Stimulated activated CD8-positive, alpha-beta memory T cell treated with anti-CD3 and anti-CD28 coated beads, Interleukin-15, amount 100 ng/mL, for 24 hours (primary cell): ENCODE measurements at places on chromosomes 5 and 9.

- no peak for DNase-seq
Observed at GRCh38 chr5:155767470-155767869, 559.5 kb upstream of the SGCD start.

- DNase-seq: no peak
Observed at GRCh38 chr5:10797261-10797660, 36.2 kb upstream of the DAP start.

- DNase-seq: no peak
Observed at GRCh38 chr5:168227001-168227400, 64.4 kb upstream of the WWC1 start.

DNA sequence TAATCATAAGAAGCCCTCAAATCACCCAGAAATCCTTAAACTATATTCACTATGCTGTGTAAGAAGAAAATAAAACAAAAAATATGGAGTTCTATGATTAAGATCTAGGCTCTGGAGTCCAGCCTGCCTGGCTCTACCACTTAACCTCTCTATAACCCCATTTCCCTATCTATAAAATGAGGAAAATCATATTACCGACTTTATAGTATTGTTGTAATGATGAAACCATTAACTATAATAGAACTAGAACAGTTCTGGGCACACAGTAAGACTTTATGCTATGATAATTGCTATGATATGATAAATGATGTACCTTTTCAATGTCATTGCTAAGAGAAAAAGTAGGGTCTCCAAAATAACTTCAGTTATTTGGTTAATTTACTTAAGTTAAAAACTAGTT is 40.3 kb downstream of the MPDZ start:
- DNase-seq: no peak

- DNase-seq: no peak
Observed at GRCh38 chr5:136192015-136192525, 892 bp downstream of the SMIM32 start.

DNA sequence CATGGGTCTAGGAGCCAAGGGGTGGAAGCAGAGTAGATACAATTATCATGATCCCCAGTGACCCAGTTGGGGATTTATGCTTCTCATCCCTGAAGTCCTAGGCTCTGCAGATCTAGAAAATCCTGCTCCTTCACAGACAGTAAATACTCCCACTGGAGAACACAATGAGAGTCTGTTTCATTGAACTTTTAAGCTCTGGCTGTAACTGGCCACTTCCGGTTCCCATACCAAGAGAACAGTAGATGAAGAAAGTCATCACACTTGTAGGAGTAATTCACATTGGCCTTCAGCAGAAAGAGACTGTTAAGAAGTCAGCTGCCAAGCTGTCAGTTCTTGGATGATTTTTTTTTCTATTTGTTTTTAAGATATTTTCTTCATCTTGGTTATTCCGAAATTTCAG is 597.1 kb downstream of the ACTL7B start:
- DNase-seq: no peak

DNA sequence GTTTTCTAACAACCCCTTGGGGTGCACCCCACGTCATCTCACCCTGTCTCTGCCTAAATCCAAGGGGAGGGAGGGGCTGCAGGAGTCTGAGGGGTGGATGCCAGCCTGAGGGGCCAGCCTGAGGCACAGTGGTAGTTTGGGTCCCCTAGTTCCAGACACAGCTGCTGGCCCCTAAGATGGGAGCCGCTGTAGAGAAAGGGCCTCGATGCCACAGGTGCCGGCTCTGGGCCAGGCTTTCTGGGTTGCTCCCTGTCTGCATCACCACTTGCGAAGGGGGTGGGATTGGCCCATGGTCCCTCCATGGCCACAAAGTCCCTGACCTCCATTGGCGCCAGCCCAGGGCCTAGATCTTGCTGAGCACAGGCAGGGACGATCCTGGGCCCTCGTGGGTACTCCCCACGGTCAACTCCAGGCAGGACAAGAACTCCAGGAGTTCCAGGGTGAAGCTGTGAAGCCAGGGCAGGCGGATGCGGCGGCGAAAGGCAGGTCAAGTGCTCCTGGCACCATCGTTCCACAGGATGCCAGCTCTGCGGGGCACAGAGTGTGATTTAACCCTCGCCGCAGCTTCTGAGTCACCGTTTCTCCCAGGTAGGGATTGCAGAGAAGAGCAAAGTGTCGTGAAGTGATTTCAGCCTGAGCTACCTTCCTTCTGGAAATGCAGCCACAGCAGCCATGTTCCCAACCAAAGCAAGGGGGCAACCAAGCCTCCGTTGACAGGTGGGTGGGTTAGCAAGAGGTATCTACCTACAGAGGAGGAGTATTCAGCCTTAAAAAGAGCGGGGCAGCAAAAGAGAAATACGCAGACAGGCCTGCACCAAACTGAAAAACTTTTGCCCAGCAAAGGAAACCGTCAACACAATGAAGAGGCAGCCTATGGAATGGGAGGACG is 41.6 kb upstream of the EXOC3 start:
- no peak for DNase-seq

DNA sequence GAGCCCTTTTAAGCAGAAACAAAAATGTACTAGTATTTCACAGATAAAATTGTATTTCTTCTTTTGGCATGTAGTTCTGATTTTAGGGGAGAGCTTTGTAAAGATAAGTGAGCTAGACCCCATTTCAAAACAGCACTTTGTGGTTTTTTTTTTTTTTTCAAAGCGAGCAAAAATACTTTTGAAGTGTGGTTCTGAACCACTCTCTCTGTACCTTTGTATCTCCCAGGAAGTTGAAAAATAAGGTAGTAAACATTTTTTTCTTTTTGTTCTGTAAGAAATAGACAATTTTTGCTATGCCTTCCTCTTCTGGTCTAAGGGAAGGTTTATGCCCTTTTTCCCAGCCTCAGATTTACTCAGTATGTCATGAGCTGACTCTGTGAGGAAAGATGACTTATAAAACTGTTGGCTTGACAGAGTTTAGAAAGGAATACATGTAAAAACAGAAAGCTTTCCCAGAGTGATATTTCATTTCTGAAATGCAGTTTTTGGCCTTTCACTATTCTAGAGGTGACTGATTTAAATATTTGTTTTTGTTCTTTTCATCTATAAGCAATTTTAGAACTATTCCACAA is 12.5 kb downstream of the ERCC6L2 start:
- DNase-seq: no peak

- no peak for DNase-seq
Observed at GRCh38 chr9:108889649-108890067, 27.6 kb downstream of the ACTL7A start.

GRCh38 chr9:16213781-16214515 is 656.5 kb downstream of the BNC2 start:
- no peak for DNase-seq

DNA sequence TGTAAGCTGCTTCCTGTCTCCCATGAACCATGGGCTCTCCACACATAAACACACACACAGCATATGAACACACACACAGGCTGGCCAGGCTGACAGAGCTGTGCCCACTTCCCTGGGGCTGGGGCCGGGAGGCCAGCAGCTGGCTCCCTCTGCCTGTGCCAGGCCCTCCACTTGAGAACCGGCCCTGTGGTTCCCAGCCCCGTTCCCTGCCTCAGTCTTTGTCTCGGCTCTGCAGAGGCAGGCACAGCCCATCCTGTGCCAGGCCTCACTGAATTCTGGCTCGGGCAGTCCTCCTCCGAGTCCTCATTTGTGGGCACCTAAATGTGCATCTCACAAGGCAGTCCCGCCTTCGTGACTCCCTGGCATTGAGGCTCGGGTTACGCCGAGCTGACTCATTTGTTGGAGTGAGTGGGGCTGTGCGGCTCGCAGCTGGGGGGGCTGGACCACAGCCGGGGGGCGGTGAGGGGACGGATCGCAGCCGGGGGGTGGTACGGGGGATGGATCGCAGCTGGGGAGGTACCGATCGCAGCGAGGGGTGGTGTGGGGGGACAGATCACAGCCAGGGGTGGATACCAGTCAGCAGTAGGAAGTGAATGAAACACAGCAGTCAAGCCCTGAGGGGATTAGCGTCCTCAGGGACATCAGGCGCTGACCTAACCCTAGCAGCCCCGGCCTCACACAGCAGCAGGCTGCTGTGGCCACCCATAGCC is 72.3 kb downstream of the PSMB7 start:
- DNase-seq: no peak

DNA sequence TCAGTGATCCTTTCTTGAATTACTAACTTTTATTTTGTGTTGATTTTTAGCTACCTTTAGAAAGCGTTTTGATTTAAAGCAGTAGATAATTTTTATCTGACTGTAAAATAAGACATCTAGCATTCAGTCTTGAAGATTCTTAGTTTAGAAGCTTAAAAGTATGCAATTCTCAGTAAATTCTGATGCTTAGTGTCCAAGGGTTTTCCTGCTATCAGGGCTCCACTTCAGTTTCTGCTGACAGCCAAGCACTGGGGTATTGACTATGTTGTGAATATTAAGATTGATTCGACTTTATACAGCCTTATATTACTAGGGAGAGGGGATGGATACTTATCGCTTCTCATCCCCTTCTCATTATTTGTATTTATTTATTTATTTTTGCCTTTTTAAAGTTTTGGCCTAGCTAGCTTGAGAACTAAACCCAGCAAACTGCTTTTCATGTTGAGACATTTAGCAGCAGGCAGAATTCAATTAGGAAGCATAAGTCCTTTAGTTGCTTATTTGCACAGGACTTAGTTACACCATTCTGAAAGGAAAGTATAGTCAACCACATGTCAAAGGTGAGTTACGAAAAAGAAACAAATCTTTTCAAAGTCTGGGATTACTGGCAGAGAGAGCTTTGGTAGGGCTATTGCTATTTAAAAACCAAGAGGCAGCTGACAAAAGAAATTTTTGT is 2.9 kb downstream of the PBX3 start:
- no peak for DNase-seq

- DNase-seq: no peak
Observed at GRCh38 chr9:95511952-95512708, 4.6 kb downstream of the PTCH1 start.

DNA sequence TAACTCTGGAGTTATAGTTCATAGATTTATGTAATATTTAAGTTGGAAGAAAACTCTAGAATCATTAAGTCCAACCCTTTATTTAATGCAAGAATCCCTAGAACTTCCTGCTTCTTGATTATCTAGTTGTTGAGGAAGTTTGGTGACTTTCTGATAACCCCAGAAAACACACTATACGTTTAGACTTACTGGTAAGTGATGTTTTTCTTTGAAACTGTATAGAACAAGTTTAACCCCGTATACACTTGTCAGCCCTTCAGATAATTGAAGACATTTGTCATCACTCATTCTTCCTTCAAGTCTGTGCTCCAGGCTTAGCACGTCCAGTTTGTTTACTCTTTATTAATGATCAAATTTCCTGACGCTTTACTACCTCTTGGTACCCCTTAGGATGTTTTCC is 9.0 kb downstream of the NDUFS4 start:
- no peak for DNase-seq

DNA sequence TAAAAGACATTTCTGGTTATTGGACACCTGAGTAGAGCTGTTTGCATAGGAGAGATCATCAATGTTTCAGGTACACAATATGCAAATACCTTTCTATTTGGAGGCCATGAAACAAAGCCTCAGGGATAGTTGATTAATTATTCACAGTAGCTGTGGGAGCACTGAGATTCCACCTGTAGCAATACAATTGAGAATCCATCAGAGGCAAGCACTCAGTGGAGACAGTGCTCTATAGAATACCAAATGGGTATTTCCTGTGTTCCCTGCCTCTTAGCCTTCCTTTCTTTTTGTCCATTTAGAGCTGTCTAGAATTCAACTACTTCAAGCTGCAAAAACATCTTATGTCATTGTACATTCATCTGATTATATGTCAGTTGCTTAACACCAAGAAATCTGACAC is 1754.0 kb upstream of the ACO1 start:
- DNase-seq: no peak

DNA sequence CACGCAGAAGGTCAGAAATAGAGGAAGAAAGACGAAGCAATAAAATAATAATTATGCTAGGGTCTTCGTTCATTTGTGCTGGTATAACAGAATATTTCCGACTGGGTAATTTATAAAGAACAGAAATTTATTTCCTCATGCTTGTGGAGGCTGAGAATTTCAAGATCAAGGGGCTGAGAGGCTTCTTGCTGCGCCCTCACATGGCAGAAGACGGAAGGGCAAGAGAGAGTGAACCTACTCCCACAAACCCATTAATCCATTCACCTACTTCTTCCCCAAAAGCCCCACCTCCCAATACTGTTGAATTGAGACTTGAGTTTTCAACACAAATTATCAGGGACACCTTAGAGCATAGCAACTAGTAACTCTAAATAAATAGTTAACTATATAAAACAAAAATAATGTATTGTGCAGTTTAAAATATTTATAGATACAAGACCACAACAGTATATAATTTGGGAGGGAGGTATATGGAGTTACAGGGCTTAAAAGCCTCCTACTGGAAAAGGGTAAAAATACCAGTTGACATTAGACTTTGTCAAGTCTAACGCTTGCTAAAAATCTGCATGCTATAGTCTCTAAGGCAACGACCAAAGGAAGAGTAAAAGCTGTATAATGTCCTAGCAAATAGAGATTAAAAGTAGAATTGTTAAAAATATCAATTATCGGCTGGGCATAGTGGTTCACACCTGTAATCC is 40.3 kb upstream of the NAA35 start:
- DNase-seq: no peak

DNA sequence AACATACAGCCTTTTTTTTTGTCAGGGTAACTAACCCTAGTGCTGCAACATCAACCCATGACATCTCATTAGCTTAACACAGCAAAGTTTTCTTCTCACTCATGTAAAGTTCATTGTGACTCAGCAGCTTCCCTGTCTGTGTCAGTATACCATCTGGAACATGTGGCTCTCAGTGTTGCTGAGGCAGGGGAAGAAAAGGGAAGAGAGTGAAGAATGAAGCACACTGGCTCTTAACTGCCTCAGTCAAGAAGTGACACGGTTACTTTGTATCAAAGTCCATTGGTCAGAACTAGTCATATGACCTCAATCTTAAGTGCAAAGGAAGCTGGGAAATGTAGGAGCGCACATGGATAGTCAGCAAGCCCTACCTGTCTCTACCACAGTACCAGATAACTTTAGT is 185.0 kb upstream of the ELL2 start:
- DNase-seq: no peak

DNA sequence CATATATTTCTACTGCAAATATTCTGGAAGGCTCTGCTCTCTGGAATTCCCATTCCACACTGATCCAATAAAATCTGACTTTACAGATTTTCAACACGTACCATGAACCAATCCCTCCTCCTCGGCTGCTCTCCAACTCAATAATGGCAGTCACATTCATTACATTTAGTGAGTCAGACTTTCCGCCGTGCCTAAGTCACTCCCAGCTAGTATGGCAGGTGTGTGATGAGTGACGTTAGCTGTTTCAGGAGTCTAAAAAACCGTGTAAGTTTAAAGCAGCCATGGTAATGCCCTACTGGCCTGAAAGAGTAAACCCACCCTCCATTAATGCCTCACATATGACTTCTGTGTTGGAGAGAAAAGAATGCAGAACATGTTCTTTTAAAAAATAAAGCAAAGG is 3.3 kb downstream of the FBN2 start:
- no peak for DNase-seq

GRCh38 chr5:108634617-108635288 is 112.9 kb upstream of the FER start:
- no peak for DNase-seq

- DNase-seq: no peak
Observed at GRCh38 chr5:138653502-138653901, 78.3 kb upstream of the HSPA9 start.

- no peak for DNase-seq
Observed at GRCh38 chr9:126506361-126507317, 107.1 kb upstream of the LMX1B start.
